ENCODE measurements at places on chromosomes 11 and 22. TPM values are rescaled to one million over a fixed set of nuclear protein-coding genes. Genes with fewer than 3 reads are reported as not detected.

OR8B8 gene
- not detected for polyA plus RNA-seq

P2RY6 gene
- polyA plus RNA-seq, result 1.7 TPM

GAL3ST1 gene
- 6.0 TPM for polyA plus RNA-seq

PLAAT5 gene
- 3.2 TPM for polyA plus RNA-seq

CNTN5 gene
- 4.2 TPM for polyA plus RNA-seq

CBLIF gene
- polyA plus RNA-seq, result not detected

OR51I1 gene
- not detected for polyA plus RNA-seq

HTR3A gene
- 0.24 TPM for polyA plus RNA-seq

IGF2 gene
- polyA plus RNA-seq, result 3,671 TPM

GRM5 gene
- polyA plus RNA-seq, result not detected

ARHGAP32 gene
- polyA plus RNA-seq, result 11.3 TPM

NF2 gene
- polyA plus RNA-seq, result 18.0 TPM

HEPN1 gene
- 0.20 TPM for polyA plus RNA-seq

YIF1A gene
- 48.9 TPM for polyA plus RNA-seq

SHISAL1 gene
- polyA plus RNA-seq, result 17.1 TPM

DEFB131B gene
- polyA plus RNA-seq, result not detected

UBQLNL gene
- polyA plus RNA-seq, result 0.18 TPM

NLRP14 gene
- polyA plus RNA-seq, result not detected

APOA1 gene
- 0.80 TPM for polyA plus RNA-seq

NOX4 gene
- polyA plus RNA-seq, result 2.5 TPM

PHOX2A gene
- polyA plus RNA-seq, result not detected

MS4A1 gene
- 0.68 TPM for polyA plus RNA-seq

PDE2A gene
- 18.1 TPM for polyA plus RNA-seq

FJX1 gene
- 6.0 TPM for polyA plus RNA-seq

SERPINH1 gene
- polyA plus RNA-seq, result 274 TPM

PAX6 gene
- 0.85 TPM for polyA plus RNA-seq

Data from forelimb muscle (tissue), 1 donor.